ENCODE measurements at places on chromosomes 2 and 18.

- peak; percentile 83 for DNase-seq
These were observed 64.9 kb downstream of the DNMT3A start for GRCh38 chr2:25276569-25277465.

GRCh38 chr18:22879293-22879692, 53.8 kb upstream of the RBBP8 start:
- no peak for DNase-seq

DNA sequence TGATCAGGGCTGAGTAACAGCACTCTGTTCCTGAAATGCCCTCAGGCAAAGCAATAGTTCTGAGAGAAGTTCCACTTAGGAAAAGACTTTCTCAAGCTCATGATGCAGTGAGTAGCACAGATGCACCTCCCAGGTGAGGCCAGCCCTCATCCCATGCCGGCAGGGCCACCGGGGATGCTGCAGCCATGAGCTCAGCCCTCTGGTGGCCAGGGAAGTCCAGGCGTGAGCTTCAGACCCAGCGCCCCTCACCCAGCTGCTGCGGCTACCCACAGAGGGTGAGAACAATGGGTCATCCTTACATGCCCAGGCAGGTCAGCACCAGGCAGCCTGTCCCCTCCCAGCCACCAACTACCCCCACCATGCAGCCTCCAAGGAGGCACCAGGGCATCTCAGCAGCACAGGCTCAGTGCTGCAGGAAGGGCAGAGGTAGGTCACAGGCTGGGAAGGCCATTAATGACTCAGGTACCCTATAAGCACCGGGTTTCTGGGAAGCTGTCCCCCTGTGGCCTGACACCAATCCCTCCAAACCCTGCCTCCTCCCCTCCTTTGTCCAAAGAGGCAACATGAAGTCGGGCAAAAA, 50.6 kb downstream of the TTC32 start:
- DNase-seq = no peak

- peak; percentile 54 for DNase-seq
These were observed 8.9 kb downstream of the TNS1 start for GRCh38 chr2:217993817-217994463.

DNA sequence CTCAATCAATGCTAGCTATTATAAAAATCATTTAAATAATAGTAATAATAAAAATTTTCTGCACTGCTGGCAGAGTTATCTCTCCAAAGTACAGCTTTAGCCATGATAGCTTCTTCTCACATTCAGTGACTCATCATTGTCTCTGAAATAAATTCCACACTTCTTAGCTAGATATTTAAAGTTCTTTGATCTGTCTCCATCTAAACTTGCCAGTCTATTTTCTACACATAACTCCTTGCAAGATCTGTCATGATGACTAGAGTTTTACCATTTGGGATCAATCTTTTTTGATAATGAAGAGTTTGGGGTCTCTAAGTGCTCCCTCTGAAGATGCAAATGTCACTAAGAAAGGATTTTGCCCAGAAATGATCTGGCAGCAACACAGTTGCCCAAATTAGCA, 155.4 kb upstream of the LHCGR start:
- DNase-seq = no peak

- no peak for DNase-seq
These were observed 41.5 kb upstream of the MMADHC start for GRCh38 chr2:149629026-149629425.

GRCh38 chr2:209933499-209934483, 68.6 kb upstream of the RPE start:
- DNase-seq = no peak

- DNase-seq = peak; percentile 84
These were observed 8.5 kb downstream of the HES6 start for GRCh38 chr2:238231251-238231793.

GRCh38 chr18:63443829-63444228, 21.6 kb upstream of the VPS4B start:
- DNase-seq = no peak

GRCh38 chr2:176552501-176553135, 283.4 kb downstream of the MTX2 start:
- DNase-seq = no peak

DNA sequence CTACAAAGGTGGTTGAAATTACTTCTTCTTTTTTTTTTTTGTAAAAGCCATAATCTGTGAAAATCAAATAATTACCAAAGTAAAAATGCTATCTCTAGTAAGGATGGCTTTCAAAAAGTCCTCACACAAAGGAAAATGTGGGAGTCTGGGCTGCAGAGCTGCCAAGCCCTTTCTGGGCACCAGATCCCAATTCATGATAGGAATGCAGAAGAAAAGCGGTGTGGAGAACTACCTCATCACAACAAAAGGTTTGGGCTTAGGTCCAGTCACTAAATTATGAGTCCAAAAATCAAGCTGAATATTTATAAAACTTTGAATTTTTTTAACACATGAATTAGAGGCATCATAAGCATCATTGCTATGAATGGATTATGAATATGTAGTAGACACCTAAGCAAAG, 30.8 kb upstream of the EPHA4 start:
- DNase-seq = no peak

DNA sequence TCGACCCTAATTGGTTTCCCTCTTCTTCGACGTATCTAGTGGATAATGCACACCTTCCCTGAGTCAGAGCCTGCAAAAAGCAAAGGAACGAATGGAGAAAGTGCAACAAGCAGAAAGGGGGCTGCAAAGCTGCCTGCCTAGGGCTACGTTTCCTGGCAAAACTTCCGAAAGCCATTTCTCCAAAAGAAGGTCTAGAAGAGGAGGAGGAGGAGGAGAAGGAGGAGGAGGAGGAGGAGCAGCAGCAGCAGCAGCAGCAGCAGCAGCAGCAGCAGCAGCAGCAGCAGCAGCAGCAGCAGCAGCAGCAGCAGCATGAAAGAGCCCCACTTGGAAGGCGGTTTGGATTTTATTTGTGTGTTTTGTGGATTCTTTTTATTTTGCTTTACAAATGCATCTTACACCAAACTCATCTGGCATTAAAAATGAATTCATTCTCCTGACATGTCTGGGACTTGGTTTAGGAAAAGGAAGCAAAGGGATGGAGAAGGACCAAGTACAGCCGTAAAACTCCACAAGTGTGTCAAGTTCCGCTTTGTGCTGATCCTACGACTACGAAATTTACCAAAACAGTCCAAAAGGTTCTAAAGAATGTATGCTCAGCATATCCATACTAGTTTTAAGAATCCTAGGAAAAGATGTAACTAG, 2.0 kb downstream of the TCF4 start:
- DNase-seq = no peak

- no peak for DNase-seq
These were observed 12.5 kb downstream of the RASGRP3 start for GRCh38 chr2:33488715-33489540.

GRCh38 chr2:31877008-31877407, 133.8 kb downstream of the MEMO1 start:
- DNase-seq = no peak

- DNase-seq = no peak
These were observed 9.4 kb upstream of the ZNF512 start for GRCh38 chr2:27573452-27573851.

GRCh38 chr18:39909706-39910105, 2045.3 kb upstream of the PIK3C3 start:
- no peak for DNase-seq

GRCh38 chr18:59470561-59471121, 111.6 kb upstream of the LMAN1 start:
- DNase-seq = no peak

DNA sequence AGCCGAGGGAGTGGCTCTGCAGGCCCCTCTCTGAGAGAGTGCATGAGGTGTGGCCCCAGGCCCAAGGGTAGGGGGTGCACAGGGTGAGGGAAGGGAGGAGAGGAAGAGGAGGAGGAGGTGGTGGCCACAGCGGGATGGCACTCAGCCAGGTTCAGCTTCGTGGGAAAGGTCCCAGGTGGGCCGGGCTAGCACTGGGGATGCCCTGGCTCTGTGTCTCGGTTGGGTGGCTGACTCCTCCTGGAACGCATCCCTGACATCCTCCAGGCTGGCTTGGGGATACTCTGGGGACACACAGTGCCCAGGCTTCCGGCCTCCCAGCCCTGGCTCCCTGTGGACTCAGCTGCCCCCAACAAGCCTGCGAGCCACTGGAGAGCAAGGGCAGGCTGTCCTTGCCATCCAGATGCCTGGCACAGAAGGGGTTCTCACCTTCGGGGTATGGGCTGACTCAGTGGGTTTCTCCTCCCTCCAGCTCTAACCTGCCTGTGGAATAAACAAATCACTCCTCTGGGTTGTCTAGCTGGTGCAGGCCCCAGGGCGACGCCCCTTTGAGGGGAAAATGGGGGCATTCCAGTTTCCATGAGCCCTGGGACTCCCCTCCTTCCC, 582 bp upstream of the ZAP70 start:
- DNase-seq = peak; percentile 46

DNA sequence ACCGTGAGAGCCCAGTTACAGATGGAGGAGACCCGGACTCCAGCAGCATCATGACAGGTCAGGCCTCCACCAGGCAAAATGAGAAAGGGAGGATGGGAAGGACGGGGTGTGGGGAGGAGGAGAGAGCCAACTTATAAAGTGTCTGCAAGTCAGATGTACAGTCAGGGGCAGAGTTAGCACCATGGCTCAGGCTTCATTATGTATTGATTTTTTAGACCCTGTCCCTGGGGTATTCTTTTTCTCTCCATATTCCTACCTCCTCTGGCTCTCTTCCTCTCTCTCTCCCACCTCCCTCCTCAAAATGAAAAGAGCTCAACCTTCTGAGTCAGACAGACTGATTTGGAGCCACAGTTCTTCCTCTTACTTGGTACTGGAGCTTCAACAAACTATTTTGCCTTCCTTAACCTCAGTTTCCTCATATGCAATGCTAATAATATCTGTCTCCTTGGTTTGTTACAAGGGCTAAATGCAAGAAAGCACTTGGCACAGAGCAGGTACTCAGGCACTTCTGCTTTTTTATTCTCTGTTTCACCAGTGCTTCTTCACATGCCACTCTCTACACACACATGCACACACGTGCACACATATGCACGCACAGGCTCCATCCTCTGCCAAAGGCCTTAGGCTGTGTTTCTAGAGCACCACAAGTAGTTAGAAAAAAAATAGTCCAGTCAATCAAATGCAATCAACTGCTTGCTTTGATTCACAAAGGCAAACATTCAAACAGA, 92.3 kb upstream of the PKDCC start:
- no peak for DNase-seq

DNA sequence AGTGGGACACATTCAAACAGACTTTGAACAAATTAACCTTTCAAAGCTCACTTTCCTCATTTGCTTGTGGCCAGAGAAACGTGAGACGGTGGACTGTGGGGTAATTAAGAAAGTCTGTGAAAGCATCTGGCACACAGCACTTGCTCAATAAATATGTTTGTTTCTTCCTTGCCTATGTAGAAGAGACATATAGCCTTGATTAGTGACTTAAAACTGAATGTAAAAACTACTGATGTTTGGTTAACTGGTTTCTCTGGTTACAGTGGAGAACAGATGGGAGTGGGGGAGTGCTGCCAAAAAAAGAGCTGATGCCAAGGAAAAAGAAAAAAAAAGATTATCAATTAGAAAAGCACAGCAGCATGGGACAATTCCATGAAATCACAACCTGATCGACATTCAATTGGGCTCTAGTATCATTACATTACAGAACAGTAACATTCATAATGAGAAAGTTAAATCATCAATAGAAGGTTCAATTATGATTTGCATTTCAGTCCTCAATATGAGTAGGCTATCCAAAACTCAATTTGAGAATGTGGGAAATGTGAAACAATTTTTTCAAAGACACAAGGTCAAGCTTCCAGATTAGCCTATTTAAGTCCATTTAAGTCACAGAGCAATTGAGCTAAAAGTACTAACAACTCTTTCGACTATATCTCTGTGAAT, 14.7 kb downstream of the CUL3 start:
- no peak for DNase-seq

GRCh38 chr2:168060986-168061750, 186.2 kb downstream of the STK39 start:
- DNase-seq = no peak

DNA sequence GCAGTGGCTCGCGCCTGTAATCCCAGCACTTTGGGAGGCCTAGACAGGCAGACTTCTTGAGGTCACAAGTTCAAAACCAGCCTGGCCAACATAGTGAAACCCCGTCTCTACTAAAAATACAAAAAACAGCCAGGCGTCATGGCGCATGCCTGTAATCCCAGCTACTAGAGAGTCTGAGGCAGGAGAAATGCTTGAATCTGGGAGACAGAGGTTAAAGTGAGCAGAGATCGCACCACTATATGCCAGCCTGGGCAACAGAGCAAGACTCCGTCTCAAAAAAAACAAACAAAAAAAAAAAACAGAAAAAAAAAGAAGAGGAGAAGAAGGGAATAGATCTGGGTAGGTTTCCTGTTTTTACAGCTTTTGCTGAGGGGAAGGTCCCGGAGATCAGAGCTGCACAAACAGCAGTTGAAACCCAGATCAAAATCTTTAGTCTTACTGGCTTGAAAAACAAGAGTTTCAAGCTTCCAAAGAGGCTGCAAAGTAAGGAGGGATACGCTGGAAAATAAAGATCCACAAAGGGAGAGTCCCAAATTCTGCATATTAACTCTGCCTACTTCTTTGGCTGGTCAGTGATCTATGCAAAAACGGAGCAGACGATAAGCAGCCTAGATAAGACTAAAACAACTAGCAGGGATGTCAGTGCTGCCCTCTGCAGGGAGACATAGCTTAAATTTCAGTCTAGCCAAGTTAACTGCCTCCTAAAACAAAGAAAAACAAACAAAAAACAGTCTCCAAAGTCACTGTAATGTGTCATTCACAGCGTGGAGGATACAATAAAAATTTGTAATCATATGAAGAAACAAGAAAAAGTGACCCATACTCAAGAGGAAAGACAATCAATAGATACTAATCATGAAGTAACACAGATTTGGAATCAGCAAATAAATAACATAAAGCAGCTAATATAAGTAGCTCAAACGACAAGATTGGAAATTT, 74.1 kb downstream of the TLK1 start:
- DNase-seq = peak; percentile 74

- DNase-seq = no peak
These were observed 269.8 kb upstream of the ID2 start for GRCh38 chr2:8412082-8412481.

GRCh38 chr18:37244618-37245017, 321.0 kb downstream of the CELF4 start:
- DNase-seq = no peak

GRCh38 chr2:207791579-207792243, 22.0 kb upstream of the FZD5 start:
- no peak for DNase-seq

GRCh38 chr2:238881353-238882081, 33.6 kb downstream of the TWIST2 start:
- no peak for DNase-seq

GRCh38 chr2:129747500-129748125, 231.9 kb upstream of the RAB6C start:
- no peak for DNase-seq

DNA sequence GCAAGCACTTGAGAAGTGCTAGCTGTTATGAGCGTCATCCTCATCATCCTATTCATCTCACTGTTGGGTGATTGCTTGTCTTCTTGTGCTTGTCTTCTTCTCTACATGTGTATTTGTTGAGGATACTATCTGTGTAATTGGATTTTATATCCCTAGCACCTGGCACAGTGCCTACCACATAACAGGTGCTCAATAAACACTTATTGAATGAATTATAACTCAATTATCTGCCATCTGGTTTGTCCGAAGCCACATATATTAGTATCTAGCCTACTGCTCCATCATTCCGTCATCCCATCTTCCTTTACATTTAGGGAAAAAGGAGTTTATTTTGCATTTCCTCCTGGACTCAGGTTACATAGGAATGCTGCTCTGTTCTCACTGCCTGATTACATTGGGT, 330.4 kb upstream of the ETAA1 start:
- DNase-seq = no peak

All from CD4-positive, alpha-beta T cell treated with Interleukin-6 for 4 hours (primary cell).